Activated naive CD8-positive, alpha-beta T cell treated with anti-CD3 and anti-CD28 coated beads, Interleukin-2, amount 50 U/mL, for 24 hours (primary cell): ENCODE measurements at places on chromosomes 6 and 20.

- no peak for DNase-seq
These were observed 32.0 kb downstream of the TRERF1 start for GRCh38 chr6:42419490-42420280.

- DNase-seq, result no peak
These were observed 655.0 kb upstream of the DEFB115 start for GRCh38 chr20:30602424-30602823.

- no peak for DNase-seq
These were observed 123.6 kb downstream of the LCA5 start for GRCh38 chr6:79413562-79414002.

- no peak for DNase-seq
These were observed 1008.3 kb downstream of the KIF16B start for GRCh38 chr20:15564981-15565380.

DNA sequence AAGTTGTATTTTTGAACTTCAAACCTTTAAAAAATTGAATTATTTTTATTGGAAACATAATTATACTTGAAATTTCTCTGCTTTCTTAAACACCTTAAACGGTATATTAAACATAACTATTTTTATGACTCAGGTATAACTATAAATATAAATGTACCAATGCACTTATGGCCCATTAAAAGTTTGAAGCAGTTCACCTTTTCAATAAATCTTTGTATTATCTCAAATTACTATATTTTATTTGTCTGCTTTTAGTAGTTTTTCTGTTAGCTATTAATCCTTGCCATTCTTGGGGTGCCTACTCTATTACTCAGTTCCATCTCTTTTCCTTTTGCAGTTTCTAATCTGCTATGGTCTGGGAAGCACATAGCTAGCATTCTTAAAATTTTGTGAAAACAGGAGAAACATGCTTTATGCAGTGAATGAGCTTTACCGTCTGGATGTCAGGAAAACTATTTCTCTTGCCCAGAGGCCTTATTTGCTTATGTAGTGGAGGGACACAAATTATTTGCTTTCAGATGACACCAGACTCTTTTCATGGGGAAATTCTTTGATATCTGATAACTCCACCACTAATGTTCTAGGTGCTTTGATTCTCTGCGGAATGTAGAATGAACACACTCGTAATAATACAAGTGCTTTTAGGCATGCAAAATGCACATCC lies 378.9 kb upstream of the CITED2 start:
- DNase-seq, result no peak

DNA sequence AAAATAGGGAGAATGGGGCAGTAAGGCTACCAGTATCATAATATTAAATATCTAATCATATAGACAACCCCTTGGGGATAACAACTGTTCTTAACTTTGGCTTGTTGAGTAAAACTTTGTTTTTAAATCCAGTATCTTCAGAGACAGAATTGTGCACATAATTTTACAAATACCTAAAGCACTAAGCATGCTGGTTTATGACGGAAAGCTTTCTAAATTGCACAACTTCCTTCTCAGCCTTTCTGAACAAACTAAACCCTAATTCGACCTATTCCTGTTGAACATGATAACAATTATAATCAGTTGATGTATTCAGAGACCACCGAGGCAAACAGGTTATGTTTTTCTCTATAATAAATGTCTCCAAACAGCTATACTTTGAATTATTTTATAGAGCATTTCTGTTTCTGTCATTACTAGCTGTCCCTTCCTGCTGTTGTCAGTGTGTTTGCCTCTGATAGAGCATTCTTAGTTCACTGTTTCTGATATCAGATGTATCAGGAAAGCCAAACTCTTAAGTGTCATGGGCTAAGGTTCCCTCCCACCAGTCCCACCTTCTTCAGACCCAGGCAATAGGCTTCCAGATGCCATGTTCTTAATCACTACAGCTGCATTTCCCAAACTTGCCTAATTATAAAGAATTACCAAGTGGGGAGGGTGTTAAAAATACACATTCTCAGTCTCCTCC lies 8.7 kb downstream of the ZHX3 start:
- DNase-seq, result no peak

DNA sequence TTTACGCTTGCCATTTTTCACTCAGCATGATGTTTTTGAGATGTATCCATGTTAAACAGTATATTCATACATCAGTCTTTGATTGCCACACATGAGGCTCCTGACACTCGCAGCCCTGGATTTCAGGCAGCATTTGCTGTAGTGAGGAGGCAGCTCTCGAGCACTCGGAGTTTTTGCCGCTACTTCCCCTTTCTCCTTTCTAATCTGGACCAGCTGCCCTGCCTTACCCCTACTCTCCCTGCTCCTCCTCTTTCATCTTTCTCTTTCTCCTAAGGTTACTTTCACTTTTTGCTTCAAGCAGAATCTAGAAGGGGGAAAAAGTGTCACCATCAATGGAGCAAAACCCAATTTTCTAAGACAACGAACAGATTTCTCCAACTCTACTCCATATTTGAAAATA lies 5.9 kb upstream of the CST3 start:
- DNase-seq, result no peak

DNA sequence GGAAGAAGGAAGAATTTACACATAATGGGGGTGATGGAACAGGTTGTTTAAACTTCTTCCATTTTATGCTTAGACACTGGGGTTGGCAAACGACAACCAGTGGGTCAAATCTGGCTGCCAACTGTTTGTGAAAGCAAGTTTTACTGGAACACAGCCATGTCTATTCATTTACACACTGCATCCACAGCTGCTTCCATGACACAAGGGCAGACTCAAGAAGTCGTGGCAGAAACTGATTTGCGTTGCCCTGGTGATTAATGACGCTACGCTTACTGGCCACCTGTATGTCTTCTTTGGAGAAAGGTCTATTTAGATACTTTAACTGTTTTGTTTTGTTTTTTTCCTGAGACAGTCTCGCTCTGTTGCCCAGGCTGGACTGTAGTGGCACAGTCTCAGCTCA lies 19.0 kb downstream of the CTCFL start:
- DNase-seq, result no peak
